ENCODE measurements at places on chromosomes 16 and 17. TPM values are rescaled to one million over a fixed set of nuclear protein-coding genes. Genes with fewer than 3 reads are reported as not detected.

TNFRSF17 gene
- 38.8 TPM for total RNA-seq

TEKT1 gene
- total RNA-seq = not detected

NPIPA2 gene
- 10.7 TPM for total RNA-seq

TBC1D3H gene
- not detected for total RNA-seq
